ENCODE measurements at places on chromosomes 3 and 15.

- no peak for DNase-seq
Observed at GRCh38 chr3:101036676-101037075, 43.5 kb upstream of the ABI3BP start.

DNA sequence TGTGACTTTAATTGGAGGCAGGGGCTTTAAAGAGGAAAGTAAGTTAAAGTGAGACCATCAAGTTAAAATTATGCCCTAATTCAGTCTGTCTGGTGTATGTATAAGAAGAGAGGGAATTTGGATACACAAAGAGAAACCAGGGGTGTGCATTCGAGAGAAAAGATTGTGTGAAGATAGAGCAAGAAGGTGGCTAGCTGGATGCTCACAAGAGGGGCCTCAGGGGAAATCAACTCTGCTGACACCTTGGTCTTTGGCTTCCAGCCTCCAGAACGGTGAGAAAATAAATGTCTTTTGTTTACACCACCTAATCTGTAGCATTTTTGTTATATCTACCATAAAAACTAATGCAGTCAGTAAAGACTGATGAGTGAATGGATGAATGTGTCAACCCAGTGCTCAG lies 907.3 kb upstream of the CFAP20DC start:
- no peak for DNase-seq

DNA sequence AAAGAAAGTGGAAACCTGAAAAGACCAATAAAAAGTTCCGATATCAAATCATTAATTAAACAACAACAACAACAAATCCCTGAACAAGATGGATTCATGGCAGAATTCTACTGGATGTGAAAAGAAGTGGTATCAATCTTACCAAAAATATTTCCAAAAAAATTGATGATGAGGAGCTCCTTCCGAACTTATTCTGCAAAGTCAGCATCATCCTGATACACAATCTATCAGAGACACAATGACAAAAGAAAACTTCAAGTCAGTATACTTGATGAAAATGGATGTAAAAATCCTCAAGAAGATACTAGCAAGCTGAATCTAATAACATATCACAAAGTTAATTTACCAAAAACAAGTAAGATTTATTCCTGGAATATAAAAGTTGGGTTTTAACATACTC lies 881.8 kb downstream of the SI start:
- no peak for DNase-seq

GRCh38 chr15:63291507-63291906 lies 14.1 kb downstream of the APH1B start:
- peak; percentile 42 for DNase-seq

GRCh38 chr15:52326756-52327155 lies 31.2 kb upstream of the MYO5C start:
- DNase-seq = no peak

DNA sequence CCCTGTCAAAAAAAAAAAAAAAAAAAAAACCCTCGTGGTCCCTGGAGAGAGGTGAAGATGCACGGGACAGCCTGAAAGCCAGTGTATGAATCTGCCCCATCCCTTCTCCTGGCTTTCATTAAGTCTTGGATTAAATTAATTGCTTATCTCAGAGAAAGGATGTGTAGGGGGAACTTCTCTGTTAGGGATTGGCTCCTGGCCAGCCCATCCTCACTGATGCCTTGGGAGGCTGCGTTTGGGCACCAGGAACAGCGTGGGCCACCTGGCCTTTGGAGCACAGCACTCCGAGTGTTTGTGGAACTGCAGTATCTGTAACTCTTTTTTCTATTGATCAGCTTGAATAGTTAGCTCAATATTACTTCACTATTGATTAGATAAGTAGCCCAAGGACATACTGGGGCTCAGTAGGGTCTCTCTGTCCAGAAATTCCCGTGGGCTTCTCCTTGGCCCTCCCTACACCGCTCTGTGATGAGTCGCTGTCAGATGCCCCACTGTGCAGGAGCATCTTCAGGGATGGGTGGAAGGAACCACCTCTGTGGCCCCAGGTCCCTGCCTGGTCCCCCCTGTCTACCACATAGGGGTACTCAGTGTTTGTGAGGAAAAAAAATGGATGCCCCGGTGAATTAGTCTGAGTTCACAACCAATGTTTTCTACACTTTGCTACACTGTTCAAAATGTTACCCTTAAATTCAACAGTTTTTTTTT lies 2.0 kb downstream of the PXYLP1 start:
- DNase-seq = no peak

DNA sequence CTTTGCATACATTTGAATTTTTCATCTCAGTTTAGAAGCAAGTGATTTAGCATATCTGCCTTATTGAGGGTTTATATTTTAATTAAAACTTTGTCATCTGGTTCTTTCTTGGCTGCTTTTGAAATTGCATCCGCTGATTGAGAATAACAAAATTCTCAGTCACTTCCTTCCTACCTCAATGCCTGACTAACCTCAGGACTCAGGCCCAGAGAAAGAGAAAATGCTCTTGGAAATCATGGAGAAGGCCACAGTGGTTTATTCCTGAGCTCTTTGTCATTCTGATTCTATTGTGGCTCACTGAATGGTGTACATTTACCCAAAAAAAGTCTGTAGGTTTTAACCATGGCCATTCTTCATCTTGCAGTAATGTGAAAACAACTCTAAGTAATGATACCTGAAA lies 533.9 kb downstream of the TBL1XR1 start:
- no peak for DNase-seq

- no peak for DNase-seq
Observed at GRCh38 chr3:51999846-52000245, 4.2 kb upstream of the RPL29 start.

- DNase-seq = no peak
Observed at GRCh38 chr3:44108481-44108880, 133.2 kb upstream of the TOPAZ1 start.

- no peak for DNase-seq
Observed at GRCh38 chr3:71102111-71102983, 481.2 kb downstream of the FOXP1 start.

DNA sequence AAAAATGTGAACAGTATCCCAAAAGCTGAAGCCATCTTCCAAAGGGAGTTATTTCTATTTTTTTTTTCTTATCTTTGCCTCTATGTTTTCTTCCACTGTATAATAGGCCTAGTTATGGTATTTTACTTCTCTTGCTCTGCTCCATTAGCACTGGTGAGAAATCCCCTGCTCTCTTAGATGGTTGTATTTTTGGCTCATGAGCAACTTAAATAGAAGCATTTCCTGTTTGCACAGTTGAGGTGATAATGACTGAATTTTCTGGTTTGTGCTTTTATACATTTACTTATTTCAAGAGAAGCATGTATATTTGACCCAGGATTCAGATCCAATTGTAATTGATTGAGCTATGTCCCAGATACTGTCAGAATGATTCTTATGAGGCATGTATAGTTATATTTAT lies 61.6 kb upstream of the CD200R1L start:
- no peak for DNase-seq

- no peak for DNase-seq
Observed at GRCh38 chr15:64029110-64029509, 17.2 kb downstream of the DAPK2 start.

GRCh38 chr15:41629883-41630282 lies 30.3 kb upstream of the MGA start:
- DNase-seq = no peak

DNA sequence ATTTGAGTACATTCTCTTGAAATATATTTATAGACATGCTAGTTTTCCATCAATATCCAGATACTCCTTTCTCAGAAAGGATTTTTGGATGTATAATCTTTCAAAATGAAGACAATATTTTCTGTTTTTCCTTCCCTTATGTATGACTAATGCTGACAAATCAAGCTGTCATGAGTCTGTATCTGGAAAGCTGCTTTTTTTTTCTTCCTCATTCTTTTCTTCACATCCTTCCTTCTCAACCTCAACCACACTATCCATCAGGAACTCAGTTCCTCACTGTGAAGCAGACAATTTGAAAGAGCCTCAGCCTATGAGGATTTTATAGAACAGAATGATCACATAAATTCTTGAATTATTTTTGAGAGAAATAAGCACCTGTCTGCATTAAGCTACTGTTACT lies 335.9 kb upstream of the EPHA6 start:
- DNase-seq = no peak

DNA sequence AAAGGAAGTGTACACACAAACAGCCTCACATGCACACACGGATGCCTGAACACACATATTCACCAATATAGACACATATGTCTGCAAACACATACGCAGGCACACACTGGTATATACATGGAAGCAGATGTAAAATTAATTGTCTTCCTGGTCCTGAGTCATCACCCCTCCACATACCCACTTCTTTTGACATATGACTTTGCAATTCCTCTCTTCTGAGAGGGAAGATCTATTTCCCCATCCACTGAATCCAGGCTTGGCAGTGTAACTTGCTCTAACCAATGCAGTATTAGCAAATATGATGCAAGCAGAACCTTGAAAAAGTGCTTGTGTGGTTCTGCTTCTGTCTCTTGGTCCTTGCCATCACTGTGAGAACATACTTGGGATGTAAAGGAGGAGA lies 76.8 kb upstream of the HRH1 start:
- no peak for DNase-seq

- no peak for DNase-seq
Observed at GRCh38 chr3:194575484-194576210, 57.6 kb downstream of the TMEM44 start.

- peak; percentile 38 for DNase-seq
Observed at GRCh38 chr3:138434276-138434874, at the start of gene ESYT3. ESYT3 (plus strand) TSS chr3:138434616; CDS start chr3:138434799, 183 bp downstream.

DNA sequence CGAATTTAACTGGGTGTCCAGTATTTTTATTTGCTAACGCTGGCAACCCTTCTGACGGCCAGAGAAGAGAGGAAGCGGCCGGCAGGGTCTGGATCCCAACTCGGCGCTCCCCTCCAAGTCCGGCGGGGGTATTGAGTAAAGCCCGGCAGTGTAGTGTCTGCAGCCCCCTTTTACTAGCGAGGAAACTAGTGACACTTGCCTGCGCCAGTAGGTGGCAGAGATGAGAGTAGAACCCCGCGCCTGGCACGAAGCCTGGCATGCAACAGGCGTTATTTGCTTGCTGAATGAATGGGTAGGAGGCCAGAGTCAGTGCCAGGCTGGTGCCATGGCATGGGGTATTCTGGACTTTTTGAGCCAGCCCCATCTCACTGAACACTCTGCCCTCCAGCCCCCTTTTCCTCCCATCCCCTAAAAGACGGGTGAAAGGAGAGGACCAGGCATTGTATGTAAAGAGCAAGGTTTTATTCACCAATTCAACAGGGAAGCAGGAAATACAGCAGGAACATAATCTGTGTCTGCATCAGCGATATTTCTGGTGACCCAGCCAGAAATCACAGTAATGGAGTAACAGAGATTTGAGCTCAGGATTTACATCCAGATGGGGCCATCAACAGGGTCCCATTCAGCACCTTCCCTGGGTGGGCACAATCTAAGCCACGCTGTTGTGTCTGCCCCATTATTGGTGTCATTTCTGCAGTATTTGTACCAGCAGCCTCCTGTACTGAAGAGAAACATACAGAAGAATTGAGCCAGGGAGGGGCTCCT lies 788 bp upstream of the WDR73 start:
- no peak for DNase-seq

DNA sequence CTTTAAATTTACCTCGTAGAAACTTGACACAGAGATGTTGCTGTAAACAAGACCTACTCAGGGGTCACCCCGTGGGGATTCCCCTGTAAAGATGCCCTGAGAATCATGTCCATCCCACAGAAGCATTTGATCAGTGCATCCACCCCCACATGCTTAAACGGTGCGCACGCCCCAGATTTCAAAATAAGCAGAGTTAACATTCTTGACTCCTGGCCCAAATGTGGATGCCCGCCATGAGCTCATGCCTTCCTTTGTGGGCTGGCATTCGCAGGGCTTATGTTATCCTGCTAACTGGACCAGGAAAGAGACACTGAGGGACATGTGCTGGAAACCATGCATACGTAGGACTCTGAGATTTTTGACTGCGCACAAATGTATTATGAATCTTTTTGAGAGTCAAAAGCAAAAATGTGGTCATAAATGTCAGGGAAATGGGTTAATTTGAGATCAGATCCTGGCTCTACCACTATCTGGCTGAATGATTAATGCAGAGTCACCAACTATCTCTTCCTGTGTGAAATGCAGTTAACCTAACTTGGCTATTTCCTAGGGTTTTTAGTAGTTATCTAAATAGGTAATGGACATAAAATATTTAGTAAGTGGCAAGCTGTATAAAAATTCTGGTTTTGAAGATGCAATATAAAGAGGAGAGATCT lies 9.1 kb upstream of the TP63 start:
- no peak for DNase-seq

- DNase-seq = no peak
Observed at GRCh38 chr15:85336880-85337279, 43.5 kb upstream of the AKAP13 start.

- DNase-seq = no peak
Observed at GRCh38 chr15:42152196-42152920, 4.1 kb downstream of the PLA2G4F start.

GRCh38 chr15:76065245-76065644 lies 5.5 kb downstream of the TMEM266 start:
- DNase-seq = no peak

DNA sequence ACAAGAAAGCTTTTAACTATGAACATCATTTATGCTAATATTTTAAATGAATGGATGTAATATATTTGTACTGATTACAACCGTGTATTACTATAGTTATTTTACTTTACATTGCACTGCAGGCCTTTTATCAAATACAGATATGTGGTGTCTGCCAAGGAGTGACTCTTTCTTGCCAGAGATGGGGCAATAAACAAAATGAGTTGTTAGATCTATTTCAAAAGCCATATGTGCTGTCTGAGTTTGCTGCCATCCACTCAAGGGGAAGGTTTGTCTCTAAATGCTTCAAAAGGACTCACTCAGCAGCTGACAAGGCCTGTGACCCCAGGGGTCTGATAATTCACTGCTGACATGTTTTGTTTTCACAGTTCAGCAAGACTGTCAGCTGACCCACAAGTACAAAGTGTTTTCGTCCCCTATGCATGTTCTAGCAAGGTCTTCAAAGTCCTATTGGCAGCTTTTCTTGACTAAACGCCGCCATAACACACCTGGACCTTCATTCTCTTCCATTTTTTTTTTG lies 41.3 kb upstream of the ZBED2 start:
- no peak for DNase-seq

GRCh38 chr15:89899295-89899945 lies 5.6 kb upstream of the AP3S2 start:
- no peak for DNase-seq

GRCh38 chr3:155500194-155500818 lies 206.8 kb upstream of the STRIT1 start:
- no peak for DNase-seq

- no peak for DNase-seq
Observed at GRCh38 chr15:83270176-83270575, 14.3 kb downstream of the BNC1 start.
